Nasal cavity respiratory epithelium epithelial cell of viscerocranial mucosa (primary cell): ENCODE measurements at places on chromosomes 6 and 20. TPM values are rescaled to one million over a fixed set of nuclear protein-coding genes. Genes with fewer than 3 reads are reported as not detected.

NOTCH4 gene
- 0.28 and 0.34 TPM in 2 replicates for total RNA-seq

RIPOR3 gene
- 1.6 TPM in 1 of 2 replicates, not detected in the other for total RNA-seq

MYBL2 gene
- 0.07 and 0.34 TPM in 2 replicates for total RNA-seq

SIRPB1 gene
- total RNA-seq = not detected in 2 replicates

MAN1A1 gene
- 5.5 and 22.8 TPM in 2 replicates for total RNA-seq
